ENCODE measurements at places on chromosomes 2 and 18.

DNA sequence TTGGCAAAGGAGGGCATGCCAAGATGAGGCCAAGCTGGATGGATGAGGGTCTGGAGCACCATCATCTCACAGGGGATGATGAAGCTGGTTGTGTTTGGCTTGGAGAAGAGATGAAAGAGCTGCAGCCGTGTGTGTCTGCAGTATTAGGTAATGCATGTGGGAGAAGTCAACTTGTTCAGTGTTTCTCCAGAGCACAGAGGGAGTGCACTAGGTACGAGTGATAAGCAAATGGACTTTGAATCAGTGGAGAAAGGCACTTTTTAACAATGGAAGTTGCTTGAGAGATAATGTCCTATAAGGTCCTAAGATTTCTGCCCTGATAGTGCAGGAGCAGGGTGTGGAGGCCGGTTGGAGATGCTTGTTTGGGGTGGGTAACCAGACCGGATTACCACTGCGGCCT is 36.0 kb downstream of the SLC14A2 start:
- no peak for DNase-seq

- no peak for DNase-seq
These were observed 137.2 kb upstream of the HAAO start for GRCh38 chr2:42929546-42930024.

GRCh38 chr18:43525169-43525568 is 247.9 kb upstream of the SYT4 start:
- no peak for DNase-seq

DNA sequence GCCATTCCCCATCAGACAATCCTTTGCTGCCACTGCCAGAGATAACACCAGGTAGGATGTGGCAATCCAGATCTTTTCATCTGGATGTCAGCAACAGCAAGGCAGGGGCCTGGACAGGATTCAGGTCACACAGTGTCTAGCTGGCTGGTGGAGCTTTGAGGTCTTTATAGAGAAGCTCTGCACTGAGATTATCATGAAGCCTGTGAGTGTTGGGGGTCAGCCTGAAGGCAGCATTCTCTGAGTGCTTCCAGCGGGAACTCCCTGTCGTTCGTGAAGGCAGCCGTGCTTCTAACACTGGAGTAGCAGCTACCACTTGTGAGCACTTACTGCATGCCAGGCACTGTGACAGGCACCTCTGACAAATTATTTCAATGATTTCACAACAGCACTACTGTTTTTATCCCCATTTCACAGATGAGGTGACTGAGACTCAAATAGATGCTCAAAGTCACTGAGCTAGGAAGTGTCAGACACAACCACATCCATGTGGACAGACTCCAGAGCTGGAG is 85.7 kb downstream of the SEMA4F start:
- no peak for DNase-seq

GRCh38 chr2:153043385-153043784 is 325.0 kb downstream of the ARL6IP6 start:
- no peak for DNase-seq

DNA sequence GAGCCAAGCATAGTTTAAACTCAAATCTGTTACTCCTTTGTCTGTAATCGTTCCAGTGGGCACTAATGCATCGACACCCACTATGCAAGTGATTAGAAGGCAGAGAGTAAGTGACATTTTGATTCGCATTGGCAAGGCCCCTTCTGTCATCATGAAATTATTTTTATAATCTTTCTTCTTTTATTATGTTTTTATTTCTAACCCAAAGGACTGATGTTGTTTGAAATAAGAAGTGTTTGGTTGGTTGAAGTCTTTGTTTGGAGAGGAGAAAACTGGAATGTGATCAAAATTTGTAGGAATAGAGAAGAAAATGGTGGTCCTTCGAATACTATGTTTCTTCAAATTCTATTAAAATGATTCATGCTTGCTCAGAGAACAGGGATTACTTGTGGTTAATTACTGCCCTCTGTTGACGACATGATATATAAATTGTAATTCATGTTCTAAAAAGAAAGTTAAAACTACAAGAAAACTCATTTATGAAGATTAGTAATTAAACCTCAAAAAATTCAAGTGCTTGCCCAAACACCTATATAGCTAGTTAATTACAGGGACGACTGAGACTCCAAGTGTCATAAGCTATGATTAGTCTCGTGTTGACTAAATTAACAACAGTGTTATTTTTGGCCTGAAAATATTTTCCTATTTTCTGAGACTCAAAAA is 26.4 kb upstream of the TFPI start:
- no peak for DNase-seq

DNA sequence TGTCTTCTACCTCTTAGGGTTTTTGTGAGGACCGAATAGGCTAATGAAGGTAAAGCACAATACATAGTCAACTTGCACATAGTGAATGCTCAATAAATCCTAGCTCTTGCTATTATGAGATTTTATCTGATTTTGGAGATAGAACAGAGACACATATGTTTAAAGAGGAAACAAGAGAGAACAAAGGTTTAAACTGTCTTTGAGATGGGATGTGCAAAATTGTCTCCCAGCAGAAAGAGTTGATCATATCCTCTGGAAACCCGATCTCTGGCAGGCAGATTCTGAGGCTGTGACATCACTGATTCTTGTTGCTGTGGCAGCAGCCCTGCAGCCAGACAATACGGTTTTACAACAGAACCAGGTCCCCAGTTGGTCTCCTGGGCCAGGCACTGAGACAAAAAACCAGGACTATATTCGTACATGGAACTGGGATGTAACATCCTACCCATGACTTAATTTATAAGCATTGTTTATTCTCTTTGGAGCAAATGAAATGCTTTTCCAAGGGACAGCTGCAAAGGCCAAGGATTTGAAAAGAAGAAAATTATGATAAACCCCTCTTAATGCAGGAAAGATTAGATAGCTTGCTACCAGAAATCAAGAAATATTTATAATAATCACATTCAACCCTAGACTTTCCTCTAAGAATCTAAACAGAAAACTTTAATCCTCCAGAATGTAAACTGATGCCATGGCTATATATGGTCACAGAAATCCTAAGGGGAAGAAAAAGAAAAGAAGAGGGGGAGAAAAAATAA is 80.2 kb downstream of the SLC8A1 start:
- no peak for DNase-seq

- no peak for DNase-seq
These were observed 1135.1 kb upstream of the CRIM1 start for GRCh38 chr2:35220461-35220860.

Data from activated T-cell treated with anti-CD3 and anti-CD28 coated beads, Interleukin-2, amount 50 U/mL, for 72 hours (primary cell).